ENCODE measurements at places on chromosomes 16 and 17.

DNA sequence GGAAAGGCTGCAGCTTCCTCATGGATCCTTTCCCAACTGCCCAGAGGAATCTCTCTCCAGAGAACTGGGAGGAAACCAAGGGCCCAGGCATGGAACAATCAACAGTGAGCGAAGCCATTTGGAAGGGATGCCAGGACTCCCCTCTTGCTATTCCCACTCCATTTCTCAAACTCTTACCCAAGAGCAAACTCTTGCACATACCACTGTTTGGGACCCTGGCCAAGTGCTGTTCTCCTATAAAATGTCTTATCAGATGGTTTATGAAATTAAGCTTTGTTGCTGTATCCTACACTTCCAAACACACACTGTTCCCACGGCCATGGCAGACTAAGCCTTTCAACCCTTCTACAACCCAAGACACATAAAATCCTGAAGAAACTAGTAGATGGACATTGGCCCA is 48.3 kb upstream of the AXIN2 start:
- DNase-seq: no peak

GRCh38 chr17:21370430-21370829 is 5.7 kb upstream of the KCNJ12 start:
- no peak for DNase-seq

DNA sequence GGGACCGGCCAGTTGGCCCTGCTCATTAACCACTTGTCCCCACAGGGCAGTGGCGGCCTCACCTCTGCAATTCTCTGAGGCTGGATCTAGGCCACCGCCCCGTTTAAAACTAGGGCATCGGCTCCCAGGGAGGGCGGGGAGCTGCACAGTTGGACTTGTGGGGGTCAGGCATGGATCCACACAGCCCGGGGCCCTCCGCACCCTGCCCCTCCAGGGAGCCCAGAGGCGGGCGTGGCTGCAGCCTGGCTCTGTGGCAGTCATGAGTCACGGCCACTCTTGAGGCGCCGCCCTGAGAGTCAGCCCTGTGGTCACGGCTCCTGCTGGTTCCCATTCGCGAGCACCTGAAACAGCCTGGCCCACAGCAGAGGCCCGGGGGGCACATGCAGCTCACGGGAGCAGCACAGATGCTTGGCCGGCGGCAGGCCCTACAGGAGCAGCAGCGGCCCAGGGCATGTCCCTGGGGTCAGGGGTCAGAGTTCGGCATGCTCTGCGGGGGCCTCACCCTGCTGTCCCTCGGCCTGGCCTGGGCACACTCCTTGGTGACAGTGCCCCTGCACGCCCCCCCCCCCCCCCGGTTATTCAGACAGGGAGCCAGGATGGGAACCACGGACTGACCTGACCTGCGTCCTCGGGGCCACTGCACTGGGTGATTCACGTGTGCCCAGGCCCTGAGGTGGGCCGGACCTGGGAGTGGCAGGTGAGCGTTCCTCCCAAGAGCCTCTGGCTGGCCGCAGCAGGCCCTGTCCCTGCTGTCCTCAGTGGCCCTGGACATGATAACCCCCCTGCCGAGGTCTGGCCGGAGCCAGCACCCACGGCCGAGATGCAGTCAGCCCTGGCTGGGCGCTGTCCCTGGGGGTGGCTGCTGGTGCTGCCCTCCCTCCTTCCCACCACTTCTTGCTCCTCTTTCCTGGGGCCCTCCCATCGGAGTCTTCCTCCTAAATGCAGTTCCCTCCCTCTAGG is 8.2 kb downstream of the CAPN15 start:
- no peak for DNase-seq

DNA sequence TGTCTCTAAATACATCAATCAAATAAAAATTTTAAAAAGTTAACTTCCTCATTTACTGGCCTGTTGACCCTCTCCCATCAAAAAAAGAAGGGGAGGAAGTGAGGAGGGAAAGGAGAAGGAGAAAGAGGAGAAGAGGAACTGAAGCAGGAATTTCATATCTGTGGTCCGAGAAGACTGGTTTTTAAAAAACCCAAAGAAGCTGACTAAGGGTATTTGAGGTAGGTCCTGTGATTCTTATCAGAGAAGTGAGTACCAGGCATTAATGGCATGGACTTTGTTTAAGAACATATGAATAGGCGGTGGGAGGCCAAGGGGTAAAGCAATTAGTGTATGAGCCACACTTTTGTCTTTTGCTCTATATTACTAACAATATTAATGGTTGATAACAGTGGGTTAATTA is 2.0 kb downstream of the SLC46A1 start:
- no peak for DNase-seq

DNA sequence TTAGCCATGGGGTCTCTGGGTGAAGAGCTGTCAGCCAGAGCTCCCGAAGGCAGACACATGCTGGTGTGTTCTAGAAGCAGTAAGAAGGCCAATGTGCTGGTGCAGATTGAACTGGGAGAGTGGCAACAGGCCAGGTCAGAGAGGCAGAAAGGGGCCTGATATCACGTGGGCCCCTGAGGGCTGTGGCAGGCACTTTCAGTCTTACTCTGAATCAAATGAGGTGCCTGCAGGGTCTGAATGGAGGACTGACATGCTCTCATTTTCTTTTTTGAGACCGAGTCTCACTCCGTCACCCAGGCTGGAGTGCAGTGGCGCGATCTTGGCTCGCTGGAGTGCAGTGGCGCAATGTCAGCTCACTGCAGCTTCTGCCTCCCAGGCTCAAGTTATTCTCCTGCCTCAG is 293.8 kb downstream of the ABCC12 start:
- no peak for DNase-seq

DNA sequence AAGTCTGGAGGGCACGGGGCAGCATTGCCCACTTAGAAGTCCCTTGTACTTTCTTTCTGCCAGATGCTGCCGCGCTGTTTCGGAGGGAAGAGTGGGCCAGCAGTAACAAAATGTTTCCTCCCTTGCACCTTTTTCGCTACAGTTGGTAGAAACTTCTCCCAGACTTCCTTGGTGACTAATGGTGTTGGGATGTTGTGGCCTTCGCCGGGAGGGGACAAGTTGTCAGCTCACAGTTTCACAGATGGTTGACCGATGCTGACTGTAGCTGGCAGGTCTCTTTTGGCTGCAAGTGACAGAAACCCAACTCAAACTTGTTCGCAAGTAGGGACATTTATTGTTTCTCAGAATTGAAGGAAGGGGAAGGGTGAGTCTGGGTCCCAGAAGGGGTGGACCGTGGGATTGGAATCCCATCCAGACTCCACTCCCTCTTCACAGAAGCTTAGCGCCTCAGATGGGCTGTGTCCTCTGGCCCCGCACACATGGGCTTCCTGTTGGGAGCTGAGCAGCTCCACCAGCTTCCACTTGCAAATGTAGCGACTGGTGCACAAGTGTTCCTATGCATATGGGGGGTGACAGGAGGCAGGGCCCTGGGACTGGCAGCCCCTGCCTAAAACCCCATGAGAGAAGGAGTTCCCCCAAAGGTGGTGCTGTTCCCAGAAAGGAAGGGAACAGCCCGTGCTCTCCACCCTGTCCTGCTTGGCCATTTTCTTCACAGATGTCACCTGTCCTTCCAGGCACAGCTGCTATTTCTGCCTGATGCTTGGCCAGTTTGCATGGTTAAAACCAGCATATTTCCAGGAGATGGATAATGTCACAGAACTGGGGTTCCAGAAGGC is 30.9 kb upstream of the RPRML start:
- no peak for DNase-seq

GRCh38 chr17:81365148-81365600 is 30.1 kb upstream of the BAHCC1 start:
- DNase-seq: no peak

DNA sequence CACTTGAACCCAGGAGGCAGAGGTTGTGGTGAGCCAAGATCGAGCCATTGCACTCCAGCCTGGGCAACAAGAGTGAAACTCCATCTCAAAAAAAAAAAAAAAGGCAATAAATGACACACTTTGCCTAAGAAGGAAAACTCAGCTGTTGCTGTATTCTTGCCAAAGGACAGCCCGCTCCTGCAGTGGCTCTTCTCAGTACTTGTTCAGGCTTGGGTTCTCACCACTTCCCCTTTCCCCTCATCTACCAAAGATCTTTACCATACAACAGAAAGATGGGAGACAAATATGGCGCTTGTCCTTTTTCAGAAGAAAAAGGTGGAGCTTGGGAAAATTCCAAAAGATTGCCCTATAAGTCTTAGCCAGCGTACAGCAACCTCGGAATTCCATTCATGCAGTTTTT is 58.5 kb downstream of the MYH13 start:
- DNase-seq: no peak

DNA sequence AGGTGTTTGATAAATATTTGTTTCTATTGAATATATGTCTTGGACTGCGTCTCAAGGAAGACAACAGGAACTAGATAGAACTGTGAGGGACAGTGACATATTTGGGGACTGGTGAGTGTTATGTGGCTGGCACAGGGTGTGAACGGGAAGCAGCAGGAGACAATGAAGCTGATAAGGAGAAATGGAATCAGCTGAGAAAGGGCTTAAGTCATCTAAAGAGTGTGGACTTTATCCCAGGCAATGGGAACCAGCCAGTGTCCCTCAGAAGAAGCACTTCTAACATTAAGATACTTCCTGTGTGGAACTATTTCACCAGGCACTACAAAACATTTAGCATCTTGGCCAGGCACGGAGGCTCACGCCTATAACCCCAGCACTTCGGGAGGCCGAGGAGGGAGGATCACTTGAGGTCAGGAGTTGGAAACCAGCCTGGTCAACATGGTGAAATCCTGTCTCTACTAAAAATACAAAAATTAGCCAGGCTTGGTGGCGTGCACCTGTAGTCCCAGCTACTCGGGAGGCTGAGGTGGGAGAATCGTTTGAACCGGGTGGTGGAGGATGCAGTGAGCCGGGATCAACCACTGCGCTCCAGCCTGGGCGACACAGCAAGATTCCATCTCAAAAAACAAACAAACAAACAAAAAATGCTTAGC is 41.2 kb downstream of the ARHGAP17 start:
- DNase-seq: no peak

- DNase-seq: no peak
Observed at GRCh38 chr16:495127-495748, 32.3 kb upstream of the CAPN15 start.

DNA sequence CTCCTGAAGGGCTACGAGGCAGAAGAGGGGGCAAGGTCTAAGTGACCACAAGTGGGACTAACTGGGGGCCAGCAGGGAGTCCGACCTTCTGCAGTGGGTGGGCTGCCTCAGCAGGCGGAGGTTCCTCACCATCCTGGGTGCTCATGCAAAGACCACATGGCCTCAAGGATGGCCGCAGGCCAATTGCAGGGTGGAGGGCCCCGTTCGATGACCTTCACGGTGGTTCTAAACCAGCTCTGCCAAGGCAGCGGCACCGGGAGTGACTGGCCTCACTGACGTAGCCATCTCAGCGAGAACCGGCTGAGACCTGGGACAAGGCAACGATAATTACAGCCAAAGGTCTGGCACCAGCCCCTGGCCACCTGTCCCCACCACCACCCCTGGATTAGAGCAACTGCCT is 5.7 kb downstream of the SMIM5 start:
- no peak for DNase-seq

- no peak for DNase-seq
Observed at GRCh38 chr17:41178843-41179616, 1.0 kb upstream of the KRTAP4-2 start.

- no peak for DNase-seq
Observed at GRCh38 chr17:35476283-35476820, 27.8 kb upstream of the SLFN13 start.

Data from cortex of kidney (tissue), 1 donor.